ENCODE measurements at places on chromosomes 3 and 15.

DNA sequence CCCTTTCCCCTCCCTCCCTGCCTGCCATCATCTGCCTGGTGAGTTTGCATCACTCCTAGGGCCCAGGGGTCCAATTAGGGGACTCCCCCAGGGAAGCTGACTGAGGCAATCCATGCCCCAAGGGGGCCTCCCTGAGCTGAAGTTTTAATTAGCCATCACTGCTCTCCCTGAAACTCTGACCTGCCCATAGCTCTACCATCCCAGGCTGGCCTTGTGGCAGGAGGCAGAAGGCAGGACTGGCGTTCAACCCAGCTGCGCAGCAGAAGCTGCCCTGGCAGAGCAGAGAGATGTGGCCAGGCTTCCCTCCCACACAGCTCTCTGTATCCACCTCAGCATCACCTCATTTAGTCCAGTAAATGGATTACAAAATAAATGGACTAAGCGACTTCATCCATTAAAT is 7.7 kb upstream of the C15orf39 start:
- no peak for DNase-seq

- DNase-seq, result no peak
Measured at GRCh38 chr3:38487323-38487722, 8.8 kb upstream of the EXOG start.

DNA sequence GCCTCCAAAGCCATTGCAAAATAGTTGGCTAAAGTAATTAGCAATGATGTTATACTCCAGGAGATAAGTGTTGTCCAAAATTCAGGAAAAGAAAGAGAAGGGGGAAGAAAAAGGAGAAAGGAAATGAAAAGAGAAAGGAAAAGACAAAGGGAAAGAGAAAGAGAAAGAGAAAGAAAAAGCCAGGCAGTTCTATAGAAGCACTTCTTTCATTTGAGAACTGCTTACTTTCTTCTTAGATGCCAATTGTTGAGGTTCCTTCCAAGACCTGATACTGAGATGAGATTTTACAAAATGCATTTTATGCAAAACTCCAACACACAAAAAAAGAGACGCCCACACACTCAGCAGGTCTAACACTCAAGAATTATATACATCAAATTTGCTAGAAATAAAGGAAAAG is 298.4 kb downstream of the KCNH8 start:
- no peak for DNase-seq

DNA sequence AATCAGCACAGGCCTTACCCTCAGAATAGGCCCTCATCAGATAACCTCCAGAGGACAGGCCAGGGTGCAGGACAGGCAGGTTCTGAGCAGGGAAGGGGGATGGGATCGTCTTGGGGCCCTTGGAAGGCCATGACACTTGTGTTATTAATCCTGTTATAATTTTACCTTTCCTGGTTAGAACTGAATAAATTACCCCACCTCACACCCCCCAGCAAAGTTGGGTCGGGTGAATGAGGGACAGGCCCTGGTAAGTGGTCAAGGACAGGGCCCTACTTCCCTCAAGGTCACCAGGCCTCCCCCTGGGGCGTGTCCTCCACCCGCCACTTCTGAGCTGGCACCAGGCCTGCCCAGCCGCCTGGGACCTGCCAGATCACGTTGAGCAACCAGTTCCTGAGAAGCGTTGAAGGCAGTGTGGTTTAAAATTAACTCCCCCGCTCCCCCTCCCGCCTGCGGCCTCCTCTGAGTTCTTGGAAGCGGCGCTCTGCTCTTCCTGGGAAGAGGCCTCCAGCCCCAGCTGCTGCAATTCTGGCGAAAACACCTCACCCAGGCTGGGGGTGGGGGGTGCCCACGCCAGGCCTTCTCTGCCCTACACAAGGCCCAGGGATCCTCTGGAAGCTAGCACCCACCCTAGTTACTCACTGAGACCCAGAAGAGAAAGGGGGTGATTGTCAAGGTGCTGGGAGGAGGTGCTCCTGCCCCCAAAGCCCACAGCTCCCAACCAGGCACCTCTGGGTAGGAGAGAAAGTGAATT is 10.6 kb downstream of the CISH start:
- DNase-seq, result no peak

GRCh38 chr15:31483986-31484951 is 157.6 kb downstream of the KLF13 start:
- no peak for DNase-seq

- peak; percentile 66 for DNase-seq
Measured at GRCh38 chr3:59908280-59908679, 858.5 kb upstream of the CFAP20DC start.

DNA sequence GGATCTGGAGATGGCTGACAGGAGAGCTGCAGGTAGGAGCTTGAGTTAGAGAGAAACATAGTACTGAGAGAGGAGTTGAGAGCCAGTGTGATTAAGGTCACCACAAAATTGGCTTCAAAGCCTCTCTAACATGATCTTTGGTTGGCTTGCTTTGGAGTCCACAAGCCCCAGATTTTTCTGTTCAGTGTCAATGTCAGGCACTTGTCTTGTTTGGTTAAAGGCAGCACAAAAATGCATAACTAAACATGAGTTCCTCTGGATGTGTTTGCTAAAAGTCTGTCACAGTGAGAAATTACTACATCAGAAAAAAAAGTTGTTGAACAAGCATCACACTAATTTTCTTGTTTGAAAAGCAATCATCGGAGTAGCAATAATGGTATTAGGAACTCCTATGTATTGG is 440.5 kb downstream of the NTRK3 start:
- DNase-seq, result no peak

GRCh38 chr3:127325629-127325961 is 37.7 kb upstream of the PRR20G start:
- DNase-seq, result no peak

- no peak for DNase-seq
Measured at GRCh38 chr3:188594139-188594538, 440.2 kb downstream of the LPP start.

GRCh38 chr15:64466408-64467141 is 6.2 kb downstream of the ZNF609 start:
- DNase-seq, result no peak

DNA sequence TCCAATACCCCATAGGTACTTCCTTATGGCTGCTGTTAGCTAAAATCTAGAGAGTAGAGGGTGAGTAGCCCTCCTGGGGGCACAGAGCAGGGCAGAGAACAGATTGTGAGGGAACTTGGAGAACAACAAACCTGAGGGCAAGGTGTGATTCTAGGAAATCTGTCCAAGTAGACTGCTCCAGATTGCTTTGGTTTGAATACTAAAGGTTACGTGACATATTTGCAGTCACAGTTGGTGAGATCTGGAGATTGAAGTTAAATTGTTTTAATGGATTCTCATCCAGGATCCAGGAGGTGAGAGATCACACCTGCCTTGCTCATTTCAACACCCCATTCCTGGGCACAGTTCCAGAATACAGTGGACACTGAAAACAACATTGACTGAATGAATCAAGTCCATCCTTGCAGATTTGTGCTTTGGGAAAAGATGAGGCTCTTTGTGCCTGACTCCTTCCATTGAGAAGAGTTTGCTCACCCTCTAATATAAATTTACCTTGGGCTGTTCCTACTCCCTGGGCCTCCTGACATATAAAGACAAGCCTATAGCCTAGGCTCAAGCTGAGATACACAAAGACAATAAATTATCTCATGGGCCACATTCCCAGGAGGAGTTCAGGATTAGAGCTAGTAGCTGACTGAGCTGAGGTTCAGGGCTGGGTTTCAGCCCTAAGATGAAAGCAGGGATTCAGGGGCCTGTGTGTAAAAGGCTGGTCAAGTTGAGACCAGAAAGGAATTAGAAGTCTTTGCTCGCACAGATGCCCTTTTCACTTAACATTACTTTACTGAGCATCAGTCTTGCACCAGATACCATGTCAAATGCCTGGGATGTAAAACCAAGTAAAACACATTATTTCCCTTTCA is 400.9 kb upstream of the MCTP2 start:
- DNase-seq, result no peak
